ENCODE measurements at places on chromosomes 1 and 21.
A peak's percentile ranks its signal among the peaks of the same experiment; 100 is the strongest.

DNA sequence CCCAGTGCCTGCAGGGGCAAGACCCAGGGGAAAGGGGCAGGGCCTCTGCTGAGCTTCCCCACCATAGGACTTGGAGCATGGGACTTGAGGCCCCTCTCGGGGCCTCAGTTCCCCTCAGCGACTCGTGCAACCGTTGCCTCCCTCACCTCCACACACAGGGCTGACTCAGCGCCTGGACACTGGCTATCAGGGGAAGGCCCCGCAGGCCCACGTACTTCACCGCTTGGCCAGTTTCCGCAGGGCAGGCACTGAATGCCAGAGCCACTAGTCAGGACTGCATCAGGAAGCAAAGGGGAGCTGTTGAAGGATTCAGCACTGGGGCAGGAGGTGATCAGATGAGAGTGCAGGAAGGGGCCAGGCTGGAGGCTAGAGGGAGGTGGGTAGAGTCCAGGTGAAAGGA is 15.5 kb upstream of the FAM131C start:
- no peak for DNase-seq

DNA sequence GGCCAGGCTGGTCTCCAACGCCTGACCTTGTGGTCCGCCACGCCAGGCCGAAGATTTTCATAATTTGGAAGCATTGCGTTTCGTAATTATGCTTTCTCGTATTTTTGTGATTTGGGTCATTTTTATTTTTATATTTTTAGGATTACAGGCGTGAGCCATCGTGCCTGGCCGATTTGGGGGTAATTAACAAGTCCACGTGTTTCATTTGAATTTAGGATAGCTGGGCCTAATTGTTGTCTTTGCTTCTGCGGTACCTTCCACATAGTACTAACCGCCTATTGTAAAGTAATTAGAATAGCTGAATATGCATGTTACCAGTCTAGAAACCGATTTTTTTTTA is 1.0 kb downstream of the RCC1 start:
- DNase-seq: no peak

GRCh38 chr1:236370420-236370819 is 23.7 kb upstream of the EDARADD start:
- no peak for DNase-seq

GRCh38 chr21:33618407-33618806 is 23.1 kb downstream of the CRYZL1 start:
- no peak for DNase-seq

- no peak for DNase-seq
These were observed 808.7 kb downstream of the NCAM2 start for GRCh38 chr21:21806711-21807597.

DNA sequence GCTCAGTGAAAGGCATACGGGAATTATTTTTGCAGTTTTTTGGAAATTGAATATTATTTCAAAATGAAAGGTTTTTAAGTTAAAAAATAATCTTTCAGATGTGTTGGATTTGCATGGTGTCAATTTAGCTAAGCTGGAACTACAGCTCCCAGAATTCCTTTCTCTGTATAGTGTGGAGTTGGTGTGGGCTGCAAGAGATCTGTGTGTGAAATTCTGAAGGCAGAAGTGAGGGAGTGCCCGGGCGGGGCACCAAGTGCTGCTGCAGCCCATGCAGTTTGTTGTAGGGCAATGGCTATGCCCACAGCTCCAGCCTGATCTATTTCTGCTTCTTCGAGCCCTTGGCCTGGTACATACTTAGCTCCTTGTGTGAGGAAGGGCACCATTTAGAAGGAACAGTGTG is 60.5 kb upstream of the CSF1 start:
- no peak for DNase-seq

GRCh38 chr1:198686069-198686728 is 47.4 kb downstream of the PTPRC start:
- DNase-seq: no peak

DNA sequence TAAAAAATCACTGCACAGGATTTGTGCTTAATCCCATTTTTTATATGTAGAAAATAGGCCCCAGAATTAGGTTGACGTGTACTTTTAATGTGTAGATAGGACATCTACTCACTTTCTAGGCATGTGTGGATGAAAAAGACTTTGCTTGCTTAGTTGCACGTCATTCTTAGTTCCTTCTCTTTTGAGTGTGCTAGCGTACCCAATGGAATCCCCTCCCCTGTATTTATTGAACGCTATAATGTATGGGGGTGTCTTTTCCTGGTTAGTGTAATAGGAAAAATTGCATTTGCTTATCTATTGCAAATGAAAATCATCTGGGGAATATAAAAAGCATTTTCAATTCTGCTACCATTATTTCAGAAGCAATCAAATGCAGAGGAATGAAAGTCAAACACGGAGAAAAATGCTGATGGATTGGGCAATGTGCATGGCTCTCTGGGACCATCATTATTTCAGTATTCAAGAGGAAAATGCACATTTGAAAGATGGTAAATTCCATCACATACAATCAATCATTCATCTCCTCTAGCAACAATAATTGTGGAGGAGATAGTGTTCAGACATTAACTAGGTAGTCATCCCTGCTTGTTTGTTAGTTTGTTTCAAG is 277.0 kb upstream of the B3GALT2 start:
- DNase-seq: no peak

DNA sequence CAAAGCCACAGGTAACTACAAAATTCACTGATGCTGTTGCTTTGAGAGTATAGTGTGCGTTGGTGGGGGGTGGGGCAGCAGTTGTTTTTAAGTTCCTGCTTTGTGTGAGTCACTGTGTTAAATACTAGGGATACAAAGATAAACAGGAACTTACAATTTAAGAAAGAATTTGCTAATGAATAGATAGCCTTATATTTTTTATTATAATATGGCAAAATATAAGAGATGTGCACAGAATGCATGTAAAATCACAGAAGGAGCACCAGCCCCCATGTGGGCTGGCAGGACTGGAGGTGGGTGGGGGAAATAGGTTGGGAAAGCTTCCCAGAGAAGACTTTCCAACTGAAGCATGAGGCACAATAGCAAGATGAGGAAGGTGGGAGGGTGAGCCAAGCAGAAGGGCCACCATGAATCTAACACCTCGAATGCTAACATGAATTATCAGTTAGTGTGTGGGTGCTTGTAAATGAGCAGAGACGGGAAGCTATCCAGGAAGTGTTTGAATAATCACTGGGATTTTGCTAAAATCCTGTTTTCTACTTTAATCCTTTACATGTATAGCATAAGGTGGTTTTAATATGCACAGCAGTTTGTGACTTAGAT is 57.0 kb upstream of the RAVER2 start:
- no peak for DNase-seq

DNA sequence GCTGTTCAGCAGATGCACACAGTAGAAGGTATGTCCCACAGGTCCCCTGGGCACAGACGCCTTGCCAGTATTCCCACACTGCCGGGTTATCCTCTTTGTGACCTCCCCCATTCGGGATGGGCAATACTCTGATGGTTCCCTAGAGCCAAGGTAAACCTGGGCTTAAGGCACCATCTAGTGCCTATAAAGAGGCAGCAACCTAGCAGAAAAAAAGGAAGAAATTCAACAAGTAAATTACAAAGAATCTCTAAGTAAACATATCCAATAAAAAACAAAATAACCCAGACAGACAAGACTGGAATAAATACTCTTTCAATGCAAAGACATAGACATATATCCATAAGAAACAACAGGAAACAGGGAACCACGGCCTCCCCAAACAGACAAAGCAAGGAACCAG is 39.4 kb downstream of the HSF2BP start:
- DNase-seq: no peak

DNA sequence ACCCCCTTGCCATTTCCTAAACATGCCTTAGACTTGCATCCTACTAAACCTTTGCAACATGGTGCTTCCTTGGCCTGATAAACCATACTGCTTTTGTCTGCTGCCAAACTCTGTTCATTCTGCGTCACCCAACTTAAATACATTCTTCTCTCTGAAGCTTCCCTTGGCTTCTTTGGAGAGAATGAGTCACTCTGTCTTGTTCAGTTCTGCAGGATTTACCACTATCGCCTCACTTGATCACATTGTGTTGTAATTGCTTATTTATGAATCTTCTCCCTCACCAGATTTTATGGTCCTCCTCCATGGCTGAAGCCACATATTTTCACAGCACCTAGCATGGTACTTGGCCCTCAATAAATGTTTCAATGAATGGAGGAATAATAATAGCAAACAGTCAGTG is 21.7 kb upstream of the TUT4 start:
- no peak for DNase-seq

GRCh38 chr1:223338811-223339746 is 24.9 kb downstream of the SUSD4 start:
- no peak for DNase-seq

DNA sequence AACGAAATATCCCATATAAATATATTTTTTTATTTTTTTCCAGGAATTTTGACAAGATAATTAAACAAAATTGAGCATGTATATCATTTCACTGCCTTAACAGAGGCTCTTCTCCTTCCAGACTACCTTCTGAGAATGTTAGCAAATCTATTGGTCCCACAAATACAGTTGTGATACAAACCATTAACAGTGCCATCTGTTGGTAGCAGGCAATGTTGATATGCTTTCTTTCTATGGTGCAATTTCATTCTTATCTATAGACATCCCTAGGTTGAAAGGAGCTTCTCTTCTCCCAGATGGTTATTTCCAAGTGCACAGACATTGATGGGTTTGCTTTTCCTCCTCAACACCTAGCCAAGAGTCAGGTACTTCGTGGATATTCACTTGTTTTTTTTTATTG is 303.6 kb downstream of the USH2A start:
- DNase-seq: no peak

DNA sequence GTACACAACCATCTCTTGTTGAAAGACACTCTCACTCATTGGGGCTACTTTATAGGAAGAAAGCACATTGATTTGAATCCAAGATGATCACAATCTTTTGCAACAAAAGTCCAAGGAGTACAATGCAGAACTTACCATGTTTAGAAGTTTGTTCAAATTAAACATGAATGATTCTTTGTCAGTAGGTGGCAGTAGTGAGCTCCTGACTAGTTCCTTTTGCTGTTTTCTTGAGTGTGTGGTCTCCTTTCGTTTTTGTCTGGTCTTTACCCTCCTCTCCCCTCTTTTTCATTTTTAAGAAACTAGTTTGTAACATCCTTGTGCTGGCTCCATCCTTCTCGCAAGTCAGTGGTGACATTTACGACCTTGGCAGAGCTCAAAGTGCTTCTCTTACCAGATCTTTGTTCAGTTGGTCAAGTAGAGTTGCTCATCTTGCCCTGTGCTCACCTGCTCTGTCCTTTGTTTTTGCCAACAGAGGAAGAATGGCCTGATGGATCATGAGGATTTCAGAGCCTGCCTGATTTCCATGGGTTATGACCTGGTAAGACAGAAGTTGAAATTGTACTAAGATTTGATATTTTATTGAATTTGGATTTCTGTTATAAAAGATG is 35.7 kb upstream of the MTR start:
- no peak for DNase-seq

GRCh38 chr1:31723828-31724359 is 20.1 kb upstream of the COL16A1 start:
- peak; percentile 69 for DNase-seq

- no peak for DNase-seq
These were observed 74.9 kb downstream of the PUM1 start for GRCh38 chr1:30990591-30990990.

DNA sequence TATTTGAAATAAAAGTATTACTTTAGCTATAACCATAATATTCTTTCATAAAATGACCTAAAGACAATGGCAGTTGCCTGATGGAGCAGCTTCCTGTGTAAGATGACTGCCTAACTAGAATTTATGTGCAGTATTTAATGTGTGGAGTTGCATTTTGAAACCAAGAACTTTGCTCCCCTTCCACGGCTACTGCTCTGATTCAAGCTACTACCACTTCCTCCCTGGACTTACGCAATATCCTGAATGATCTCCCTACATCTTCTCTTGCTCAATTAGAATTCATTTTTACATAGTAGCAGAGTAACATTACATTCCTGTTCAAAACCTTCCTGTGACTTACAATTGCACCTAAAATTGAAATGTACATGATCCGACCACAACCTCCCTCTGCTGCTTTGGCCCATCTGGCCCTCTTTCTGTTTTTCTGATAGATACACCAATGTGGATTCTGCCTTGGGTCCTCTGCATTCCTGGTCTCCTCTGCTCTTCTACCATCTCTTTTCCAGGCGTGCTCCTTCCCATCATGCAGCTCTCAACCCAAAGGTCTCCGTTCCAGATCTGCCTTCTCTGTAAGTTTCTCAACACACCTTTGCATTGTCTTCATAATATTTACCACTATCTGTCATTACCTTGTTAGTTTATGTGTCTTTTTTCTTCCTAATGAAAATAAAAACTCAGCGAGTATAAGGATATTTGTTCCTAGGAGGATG is 47.4 kb upstream of the USP25 start:
- DNase-seq: no peak

DNA sequence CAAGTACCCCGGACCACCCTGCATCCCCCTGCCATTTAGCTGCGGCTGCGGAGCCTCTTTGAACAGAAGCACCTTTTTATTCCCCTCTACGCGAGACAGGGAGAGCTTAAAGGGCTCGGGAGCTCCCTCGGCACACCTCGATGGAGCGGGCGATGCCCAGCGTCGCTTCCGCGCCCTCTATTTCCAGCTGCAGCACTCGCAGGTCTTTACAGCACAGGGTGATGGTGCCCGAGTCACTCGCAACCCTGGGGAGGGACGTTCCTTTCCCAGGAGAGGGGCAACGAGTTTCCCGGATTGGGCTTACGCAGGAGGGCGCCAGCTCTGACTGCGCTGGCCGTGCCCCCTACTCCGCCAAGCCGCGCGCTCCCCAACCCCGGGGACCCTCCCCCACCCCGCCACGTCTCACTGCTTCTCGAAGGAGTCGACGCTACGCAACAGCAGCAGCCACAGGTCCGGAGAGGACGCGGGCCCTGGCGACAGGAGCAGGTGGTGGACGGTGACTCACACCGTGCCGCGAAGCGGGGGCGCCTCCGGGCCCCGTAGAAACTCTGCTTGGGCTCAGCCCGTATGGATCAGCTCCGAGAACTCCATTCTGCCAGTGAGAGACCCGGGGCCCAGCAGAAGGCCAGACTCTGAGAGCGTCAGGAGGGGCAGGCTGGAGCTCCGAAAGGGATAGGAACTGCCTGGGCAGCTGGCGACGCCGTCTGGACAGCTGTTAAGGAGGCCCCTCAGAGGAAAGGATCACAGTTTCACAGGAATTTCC is 5.8 kb upstream of the FAM167B start:
- DNase-seq: peak; percentile 56

- DNase-seq: no peak
These were observed 249.9 kb downstream of the FMN2 start for GRCh38 chr1:240341365-240342250.

- no peak for DNase-seq
These were observed 80.6 kb downstream of the DISP3 start for GRCh38 chr1:11559591-11559970.

- DNase-seq: no peak
These were observed 39.9 kb downstream of the SPATA46 start for GRCh38 chr1:162336621-162337285.

- DNase-seq: no peak
These were observed 8.2 kb upstream of the TARBP1 start for GRCh38 chr1:234486858-234487840.

DNA sequence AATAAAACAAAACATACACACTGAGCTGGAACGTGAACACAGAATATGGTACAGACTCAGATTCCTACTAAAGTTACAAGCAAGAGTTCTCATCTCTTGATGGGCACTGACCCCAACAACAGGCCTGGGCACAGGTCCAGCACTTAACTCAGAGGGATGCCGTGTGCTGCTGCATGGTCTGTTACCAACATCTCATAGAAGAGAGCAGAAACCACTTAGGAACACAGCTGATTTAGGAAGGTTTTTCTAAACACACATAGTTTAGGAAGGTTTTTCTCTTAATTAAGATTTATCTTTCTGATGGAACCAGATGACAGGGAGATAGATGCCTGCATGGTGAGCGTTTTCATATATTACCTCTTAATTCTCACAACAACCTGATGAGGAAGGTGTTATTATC is 1.5 kb downstream of the GCLM start:
- DNase-seq: peak; percentile 21

GRCh38 chr1:30905403-30905802 is 3.2 kb downstream of the SDC3 start:
- no peak for DNase-seq
